ENCODE measurements at places on chromosomes 11 and 22.

DNA sequence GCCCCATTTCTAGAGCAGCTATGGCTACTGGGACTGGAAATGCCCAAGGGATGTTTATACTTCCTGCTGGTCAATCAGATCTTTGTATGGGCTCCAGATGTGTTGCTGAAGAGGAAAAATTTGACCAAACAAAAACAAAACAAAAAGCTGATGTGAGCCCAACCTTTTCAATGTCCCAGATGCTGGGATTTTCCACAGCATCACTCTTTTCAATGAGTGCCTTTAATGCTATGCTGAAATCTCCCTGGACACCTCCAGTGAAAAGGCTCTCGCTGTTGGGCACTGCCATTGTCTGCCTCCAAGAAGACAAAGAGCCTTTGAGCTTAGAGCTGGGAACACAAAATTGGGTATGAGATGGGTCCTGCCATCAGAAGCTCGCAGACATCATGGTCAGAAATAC is 671.9 kb downstream of the NTM start:
- no peak for DNase-seq

GRCh38 chr11:65925397-65925796 is 6.2 kb downstream of the DRAP1 start:
- DNase-seq: no peak

DNA sequence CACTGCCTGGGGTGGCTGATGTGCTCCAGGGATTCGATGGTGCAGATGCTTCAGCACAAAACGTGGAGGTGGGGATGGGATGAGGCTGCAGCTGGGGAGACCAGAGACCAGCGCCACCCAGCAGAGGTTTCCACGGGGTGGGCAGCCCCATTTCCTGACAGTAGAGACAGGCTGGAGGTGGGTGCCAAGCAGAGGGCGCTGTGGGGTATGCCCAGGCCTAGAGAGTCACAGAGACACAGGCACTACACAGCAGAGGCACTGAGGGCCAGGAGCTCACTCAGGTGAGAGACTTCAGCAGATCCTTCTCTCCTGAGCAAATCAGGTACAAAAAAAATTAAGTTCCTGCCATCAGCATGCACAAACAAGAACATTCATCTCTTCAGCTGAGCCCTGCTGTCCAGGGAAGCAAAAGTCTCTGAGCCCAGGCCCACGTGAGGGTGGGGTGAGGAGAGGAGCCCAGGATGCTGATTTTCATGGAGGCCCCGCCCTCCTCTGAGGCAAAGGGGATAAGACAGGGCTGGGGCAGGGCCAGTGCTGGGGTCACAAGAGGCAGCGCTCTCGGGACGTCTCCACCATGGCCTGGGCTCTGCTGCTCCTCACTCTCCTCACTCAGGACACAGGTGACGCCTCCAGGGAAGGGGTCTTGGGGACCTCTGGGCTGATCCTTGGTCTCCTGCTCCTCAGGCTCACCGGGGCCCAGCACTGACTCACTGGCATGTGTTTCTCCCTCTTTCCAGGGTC is 53.1 kb downstream of the GGTLC2 start:
- DNase-seq: no peak

GRCh38 chr11:315516-315994 is 1.7 kb downstream of the IFITM1 start:
- DNase-seq: no peak

GRCh38 chr11:132278801-132279574 is 908.6 kb downstream of the NTM start:
- DNase-seq: no peak

- no peak for DNase-seq
These were observed 77.5 kb downstream of the EXT2 start for GRCh38 chr11:44172966-44173365.

DNA sequence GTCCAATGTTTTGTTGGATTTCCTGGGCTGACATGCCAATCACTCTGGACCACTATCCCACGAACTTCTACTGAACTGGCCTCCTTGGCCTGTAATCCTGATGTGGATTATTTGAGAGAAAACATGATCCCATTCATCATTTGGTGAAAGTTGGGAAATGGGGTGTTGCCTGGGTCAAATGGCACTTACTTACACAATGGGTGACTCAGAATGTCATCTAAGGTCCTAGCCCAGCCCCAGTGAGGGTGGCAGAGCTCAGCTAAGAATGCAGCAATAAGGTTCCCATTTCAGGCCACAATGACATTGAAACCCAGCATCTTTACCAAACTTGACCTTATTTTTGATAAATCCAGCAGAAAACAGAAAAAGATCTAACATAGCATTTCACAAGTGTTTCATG is 8.0 kb upstream of the DSCAML1 start:
- DNase-seq: no peak

DNA sequence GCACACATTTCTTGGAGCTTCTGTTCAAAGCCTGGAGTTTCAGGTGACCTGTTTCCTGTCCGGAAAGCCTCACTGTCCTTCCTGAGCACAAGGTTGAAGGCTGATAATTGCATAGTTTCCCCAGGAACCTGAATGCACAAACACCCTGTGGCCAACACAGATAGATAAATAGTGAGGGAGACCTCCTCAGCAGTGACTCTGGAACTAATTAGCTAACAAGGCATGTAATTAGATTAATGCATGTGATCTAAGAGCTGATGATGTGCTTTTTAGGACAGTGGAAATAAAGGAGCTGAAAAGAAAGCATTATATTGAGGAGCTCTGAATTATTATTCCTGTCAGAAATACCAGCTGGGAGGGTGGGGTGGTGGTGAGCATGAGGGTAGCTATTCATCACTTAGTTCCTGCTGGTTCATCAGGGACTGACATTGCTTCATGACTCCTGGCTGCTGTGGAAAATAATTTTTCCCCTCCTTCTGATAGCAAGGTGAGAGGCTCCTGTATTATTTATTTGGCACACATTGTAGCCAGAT is 101.1 kb downstream of the NELL1 start:
- DNase-seq: no peak

DNA sequence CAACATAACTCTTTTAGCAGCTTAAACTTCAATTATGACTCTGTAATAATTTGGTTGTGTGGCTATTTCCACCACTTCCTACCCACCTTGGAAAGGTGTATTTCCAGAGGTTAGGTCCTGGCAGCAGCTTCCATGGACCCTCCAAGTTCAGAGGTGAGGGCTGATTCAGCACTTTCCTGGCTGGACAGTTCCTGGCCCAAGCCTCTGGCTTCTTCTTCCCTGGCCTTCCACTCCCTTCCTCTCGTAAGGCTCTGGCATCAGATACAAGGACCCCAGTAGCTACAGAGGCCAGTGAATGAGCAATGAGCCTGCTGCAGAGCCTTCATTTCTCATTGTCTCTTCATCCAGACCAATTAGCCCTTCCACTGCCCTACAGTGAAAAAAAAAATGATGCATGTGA is 98.1 kb upstream of the KIRREL3 start:
- DNase-seq: no peak

DNA sequence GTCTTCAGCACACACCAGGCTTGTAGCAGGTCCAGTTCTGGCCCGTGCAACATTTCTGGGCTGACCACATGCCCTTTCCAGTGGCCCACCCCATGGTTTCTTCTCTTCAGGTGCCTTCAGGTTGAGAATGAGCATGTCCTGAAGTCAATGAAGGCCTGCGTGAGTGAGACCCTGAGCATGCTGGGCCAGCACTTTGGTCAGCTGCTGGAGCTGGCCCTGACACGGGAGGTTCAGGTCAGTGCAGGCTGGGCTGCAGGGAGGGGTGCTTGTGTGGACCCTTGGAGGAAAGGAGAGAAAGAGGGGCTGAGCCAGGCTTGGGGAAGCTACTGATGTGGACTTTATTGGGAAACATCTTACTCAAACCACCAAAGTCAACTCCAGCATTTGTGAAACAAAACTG is 63.5 kb downstream of the INSC start:
- no peak for DNase-seq

- no peak for DNase-seq
These were observed 233.0 kb downstream of the SWAP70 start for GRCh38 chr11:9896902-9897301.

- DNase-seq: no peak
These were observed 111.8 kb upstream of the API5 start for GRCh38 chr11:43200031-43200430.

- DNase-seq: no peak
These were observed 309.1 kb upstream of the C11orf87 start for GRCh38 chr11:109112821-109113280.

GRCh38 chr22:50010676-50011446 is 1.7 kb downstream of the IL17REL start:
- DNase-seq: no peak

GRCh38 chr22:48492366-48493320 is 1335.0 kb downstream of the BRD1 start:
- DNase-seq: peak; percentile 18

DNA sequence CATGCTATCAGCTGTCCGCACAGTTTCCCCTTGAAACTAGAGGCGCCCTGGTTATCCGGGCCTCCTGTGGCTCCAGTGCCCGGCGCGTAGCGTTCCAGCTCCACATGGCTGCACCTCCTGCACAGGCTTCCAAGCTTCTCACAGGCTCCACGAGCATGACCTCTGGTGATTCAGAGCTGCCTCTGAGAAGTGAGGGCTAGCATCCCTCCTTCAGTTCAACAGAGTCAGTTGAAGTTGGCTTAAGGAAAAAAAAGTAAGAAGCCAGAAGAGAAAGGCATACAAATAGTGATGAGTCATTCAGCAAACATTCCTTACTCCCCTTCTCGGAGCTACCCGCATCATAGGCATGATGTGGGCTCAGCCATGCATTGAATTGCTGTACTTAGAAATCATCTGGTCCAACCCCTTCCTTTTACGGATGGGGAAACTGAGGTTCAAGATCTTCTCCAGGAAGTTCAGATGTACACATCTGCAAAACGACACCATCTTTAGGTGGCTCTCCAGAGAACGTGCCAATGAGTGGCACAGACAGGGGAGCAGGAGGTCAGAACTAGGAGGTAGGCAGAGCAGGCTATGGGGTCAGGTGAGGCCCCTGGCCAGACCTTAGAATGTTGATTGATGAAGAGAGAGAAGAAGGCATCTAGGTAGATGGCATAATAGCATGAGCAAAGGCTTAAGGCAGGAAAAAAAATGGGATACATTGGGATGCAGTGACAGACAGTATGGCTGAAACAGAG is 216.3 kb upstream of the TBCEL start:
- DNase-seq: no peak

GRCh38 chr22:26547426-26547825 is 35.2 kb upstream of the TFIP11 start:
- no peak for DNase-seq

DNA sequence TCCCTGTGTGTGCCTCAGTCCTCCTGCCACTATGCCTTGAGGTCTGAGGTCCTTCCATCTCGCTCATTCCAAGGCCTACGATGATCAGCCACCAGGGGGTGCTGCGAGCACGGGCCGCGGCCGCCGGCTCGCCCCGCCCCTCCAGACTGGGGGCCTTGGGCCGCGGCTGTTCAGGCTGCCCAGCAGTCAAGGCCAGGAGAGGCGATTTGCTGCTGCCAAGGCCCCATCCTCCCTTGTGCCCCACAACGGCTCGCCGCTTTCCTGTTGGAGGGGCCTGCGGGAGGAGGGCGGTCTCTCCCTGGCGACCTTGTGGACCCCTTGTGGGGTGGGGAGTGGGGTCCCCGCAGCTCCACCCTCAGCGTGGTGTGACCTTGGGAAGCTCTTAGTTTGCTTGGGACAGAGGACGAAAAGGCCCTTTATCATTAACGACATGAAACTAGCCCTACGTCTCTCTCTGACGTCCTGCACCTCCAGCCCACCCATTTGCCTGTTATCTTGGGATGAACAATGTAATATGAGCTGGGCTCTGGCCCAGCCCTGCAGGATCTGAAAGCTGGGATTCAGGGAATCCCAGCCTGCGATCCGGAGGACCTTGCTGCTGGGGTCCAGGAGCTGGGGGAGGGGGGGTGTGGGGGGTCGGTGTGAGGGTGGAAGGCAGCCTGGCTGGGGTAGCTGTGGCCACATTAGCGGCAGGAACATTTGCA is 5.3 kb upstream of the GALR3 start:
- DNase-seq: peak; percentile 31

- DNase-seq: no peak
These were observed 66.4 kb downstream of the DYNC2H1 start for GRCh38 chr11:103175461-103176129.

GRCh38 chr22:49011379-49011768 is 816.3 kb downstream of the BRD1 start:
- DNase-seq: no peak

- no peak for DNase-seq
These were observed 37.4 kb downstream of the PRR5L start for GRCh38 chr11:36333468-36333867.

- no peak for DNase-seq
These were observed 18.5 kb downstream of the GRK3 start for GRCh38 chr22:25582946-25583345.

- no peak for DNase-seq
These were observed 65.2 kb downstream of the ALX4 start for GRCh38 chr11:44244639-44245310.

- DNase-seq: no peak
These were observed 9.3 kb upstream of the CDC42BPG start for GRCh38 chr11:64853709-64854108.

DNA sequence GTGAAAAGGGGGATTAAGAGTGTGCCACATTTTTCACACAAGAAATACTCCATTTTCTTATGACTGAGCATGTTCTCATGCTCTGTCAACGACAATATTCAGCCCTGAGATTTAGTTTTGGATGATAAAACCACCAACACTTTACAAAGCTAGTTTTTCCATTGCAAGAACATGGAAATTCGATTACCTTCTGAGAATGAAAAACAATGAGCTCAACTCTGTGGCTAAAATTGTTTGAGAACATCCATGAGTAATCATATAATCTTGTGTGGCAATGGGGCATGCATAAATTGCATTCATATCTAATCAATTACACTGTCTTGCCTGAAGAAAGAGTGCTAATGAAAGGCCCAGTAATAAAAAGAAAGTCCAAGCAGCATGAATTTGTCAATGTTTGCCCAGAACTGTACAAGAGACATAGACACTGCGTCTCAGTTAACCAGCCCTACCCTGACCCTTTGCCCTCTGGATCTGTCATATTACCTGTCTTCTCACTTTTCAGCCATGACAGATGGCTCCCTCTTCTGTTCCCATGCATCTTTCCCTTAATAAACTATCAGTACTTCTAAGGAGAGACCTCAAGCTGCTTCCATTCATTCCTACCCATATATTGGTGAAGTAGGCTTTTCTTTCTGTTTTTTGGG is 253.4 kb downstream of the FAM76B start:
- DNase-seq: no peak

DNA sequence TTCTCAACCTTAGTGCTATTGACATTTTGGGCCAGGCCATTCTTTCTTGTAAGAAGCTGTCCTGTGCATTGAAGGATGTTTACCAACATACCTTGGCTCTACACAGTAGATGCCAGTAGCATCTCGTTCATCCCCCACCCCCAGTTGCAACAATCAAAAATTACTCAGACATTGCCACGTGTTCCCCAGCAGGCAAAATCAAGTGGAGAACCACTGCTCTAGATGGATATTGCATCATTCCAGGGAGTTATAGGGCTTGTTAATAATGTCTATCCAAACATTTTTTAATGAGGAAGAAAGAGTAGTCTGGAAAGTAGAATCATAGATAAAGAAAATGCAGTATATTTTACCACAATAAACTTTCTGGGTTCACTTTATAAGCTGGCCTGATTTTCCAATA is 64.1 kb downstream of the PRMT3 start:
- no peak for DNase-seq

GRCh38 chr11:116703421-116703820 is 69.4 kb downstream of the BUD13 start:
- no peak for DNase-seq
